ENCODE measurements at places on chromosomes 16 and 17. TPM values are rescaled to one million over a fixed set of nuclear protein-coding genes. Genes with fewer than 3 reads are reported as not detected.

Gene CHST4
- not detected for total RNA-seq

DNA sequence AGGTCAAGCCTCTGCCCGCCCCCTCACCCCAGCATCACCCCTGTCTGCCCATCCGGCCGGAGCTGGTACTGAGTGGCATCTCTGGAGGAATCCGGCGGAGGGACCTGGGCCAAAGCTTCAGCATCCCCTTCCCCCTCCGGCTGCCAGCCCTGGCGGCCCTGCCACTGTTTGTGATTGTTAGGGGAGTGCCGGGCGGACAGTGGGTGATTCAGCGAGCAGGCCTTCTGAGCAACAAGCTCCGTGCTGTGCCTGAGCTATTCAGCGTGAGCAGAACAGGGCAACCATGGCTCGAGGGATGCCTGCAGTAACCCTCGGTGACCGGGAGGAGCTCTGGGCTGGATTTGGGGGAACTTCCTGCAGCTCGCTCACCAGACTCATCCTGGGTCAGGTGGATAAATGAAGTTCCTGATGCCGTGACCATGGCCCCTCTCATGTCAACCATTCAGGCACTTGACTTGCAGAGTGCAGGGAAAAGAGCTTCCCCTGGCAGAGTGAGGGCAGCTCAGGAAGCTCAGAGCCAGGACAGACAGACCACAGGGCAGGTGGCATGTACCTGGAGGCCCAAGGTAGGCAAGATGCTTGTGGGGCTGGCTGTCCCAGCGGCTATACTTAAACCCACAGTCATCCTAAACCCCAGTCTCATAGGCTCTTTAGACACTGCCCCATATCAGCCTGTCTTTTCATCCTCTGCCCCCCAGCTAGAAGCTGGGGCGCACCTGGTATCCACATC lies 24.3 kb upstream of the MLKL start:
- no peaks in the 10 kb centered on the region for H3K36me3 ChIP-seq
- peaks cover 6% of the 10 kb centered on the region for H3K4me1 ChIP-seq
- no peak overlapping the region for H3K4me3 ChIP-seq

Gene OR3A3
- total RNA-seq = not detected

DNA sequence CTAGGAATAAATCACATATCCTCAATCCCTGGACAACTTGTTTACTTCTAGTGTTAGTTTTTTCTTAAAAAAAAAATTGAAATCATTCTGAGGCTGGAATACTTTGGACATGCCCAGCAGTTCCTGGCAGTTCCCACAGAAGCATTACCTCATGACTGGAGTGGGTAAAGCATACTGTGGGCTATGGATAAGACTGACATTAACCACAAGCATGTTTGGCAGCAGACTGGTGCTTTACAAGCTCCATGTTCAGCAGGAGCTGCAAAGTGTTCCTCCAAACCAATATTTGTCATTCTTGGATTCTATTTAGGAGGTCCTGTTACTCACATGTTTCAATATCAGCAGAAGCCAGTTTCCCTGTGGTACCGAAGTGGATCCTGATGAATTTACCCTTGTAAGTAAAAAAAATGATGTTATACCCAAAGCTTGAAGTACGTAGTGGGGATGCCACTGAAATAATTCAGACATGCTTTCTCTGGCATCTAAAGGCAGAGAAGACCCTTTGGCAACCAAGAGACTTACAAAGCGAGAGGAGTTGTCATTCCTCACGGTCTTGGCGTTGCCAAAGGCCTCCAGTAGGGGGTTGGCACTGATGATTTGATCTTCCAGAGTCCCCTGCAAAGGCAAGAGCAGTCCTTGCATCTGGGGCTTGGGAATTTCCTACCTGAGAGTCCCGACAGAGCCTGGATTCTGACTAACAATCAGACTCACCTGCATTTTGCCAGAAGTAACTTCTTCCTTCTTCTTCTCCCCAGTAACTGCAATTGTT lies 4.9 kb downstream of the MYH1 start:
- H3K36me3 ChIP-seq = no peaks in the 10 kb centered on the region
- H3K4me3 ChIP-seq = no peak overlapping the region
- H3K27me3 ChIP-seq = peaks cover 27% of the 10 kb centered on the region
- no peak for DNase-seq
- no peaks in the 10 kb centered on the region for H3K4me1 ChIP-seq
- H3K27ac ChIP-seq = no peak overlapping the region

DNA sequence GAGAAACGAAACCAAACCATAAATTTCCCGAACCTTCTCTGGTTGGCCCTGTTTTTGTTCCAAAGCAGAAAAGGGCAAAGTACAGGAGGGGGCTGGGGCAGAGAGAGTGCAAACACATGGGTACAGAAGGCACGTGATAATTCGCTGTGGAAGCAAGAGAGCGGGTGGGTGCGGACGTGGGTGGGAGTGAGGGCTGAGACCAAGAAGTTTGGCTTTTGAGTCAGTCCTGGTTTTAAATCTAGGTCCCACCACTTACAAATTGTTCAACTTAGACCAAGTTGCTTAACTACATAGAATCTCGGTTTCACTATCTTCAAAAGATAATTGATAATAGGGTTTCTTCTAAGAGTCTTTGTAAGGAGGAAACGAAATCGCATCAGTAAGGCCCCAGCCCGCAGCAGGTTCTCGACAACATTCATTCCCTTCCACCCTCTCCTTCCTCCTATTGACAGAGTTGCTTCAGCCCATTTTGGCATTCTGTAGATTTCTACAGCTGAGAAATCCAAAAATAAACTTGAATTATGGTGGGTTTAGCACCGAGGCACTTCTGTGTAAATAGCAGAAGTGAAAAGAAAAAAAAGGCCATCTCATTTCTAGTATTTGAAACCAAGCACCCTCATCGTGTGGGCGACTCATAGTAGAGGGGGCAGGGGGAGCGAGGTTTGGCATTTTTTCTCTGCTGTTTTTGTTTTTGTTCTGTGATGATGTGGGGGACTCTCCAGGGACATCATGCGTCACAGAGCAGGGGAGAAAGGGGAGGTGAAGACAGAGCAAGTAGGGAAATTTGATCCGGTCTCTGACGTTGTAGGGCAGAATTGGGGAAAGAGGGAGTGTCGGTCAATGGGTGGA lies 33.6 kb upstream of the CCR7 start:
- no peaks in the 10 kb centered on the region for H3K36me3 ChIP-seq
- no peaks in the 10 kb centered on the region for H3K27me3 ChIP-seq
- H3K4me1 ChIP-seq = no peaks in the 10 kb centered on the region
- H3K4me3 ChIP-seq = no peak overlapping the region

Gene DNAH2
- total RNA-seq = 0.12 TPM

- H3K4me1 ChIP-seq = no peaks in the 10 kb centered on the region
- H3K4me3 ChIP-seq = no peak overlapping the region
- DNase-seq = no peak
- H3K36me3 ChIP-seq = no peaks in the 10 kb centered on the region
- no peaks in the 10 kb centered on the region for H3K27me3 ChIP-seq
These were observed 7.5 kb downstream of the MYH3 start for GRCh38 chr17:10649602-10650001.

GRCh38 chr16:86637744-86638143 lies 59.4 kb downstream of the FOXL1 start:
- DNase-seq = no peak
- no peak overlapping the region for H3K27ac ChIP-seq
- H3K27me3 ChIP-seq = no peaks in the 10 kb centered on the region
- no peak overlapping the region for H3K4me3 ChIP-seq

DNA sequence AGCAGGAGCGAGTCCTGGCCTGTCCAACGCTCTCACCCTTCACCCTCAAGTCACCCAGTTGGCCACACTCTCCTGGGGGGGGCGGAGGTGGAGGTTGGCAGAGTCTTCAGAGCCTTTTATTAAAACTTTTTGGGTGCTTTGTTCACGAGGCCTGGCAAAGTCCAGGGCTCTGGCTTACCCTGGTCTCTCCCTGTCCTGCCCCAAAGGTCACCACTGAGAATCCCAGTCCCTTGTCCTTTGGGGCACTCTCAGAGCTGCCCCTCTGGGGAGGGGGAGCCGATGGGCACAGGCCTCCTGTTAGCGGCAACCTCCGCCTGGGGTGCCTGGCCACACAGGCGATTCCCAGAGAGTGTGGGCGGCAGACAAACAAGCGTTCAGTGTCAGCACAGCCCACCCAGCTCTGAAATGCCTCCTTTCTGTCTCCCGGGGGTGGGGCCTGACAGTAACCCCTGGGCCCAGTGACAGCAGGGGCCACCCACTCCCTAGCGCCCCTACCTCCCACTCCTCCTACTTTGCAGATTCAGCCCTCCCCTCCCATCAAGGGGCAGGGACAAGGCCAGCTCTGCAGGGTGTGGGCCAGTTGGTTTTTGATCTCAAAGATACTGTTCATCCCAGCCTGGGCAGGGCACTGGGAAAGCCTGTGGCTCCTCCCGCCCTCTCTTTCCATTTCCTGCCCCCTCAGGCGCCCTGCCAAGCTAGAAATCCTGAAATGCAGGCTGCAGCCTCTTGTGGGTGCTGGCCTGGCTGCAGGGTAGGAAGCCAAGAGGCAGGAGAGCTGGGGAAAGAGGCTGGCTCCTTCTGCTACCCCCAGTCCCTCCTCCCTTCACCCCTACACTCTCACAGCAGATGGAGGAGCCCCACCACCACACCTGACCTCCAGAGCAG lies 36.6 kb upstream of the EMP2 start:
- H3K4me1 ChIP-seq = peaks cover 17% of the 10 kb centered on the region
- no peak overlapping the region for H3K27ac ChIP-seq
- no peaks in the 10 kb centered on the region for H3K27me3 ChIP-seq
- peak; percentile 88 for DNase-seq
- no peaks in the 10 kb centered on the region for H3K36me3 ChIP-seq

Gene C17orf78
- not detected for total RNA-seq

GRCh38 chr16:8816967-8817655 lies 19.5 kb downstream of the PMM2 start:
- no peak overlapping the region for H3K4me3 ChIP-seq
- H3K27me3 ChIP-seq = no peaks in the 10 kb centered on the region
- H3K4me1 ChIP-seq = no peaks in the 10 kb centered on the region
- H3K27ac ChIP-seq = no peak overlapping the region
- peaks cover 95% of the 10 kb centered on the region for H3K36me3 ChIP-seq

Gene SLFN13
- total RNA-seq = 1.7 TPM

DNA sequence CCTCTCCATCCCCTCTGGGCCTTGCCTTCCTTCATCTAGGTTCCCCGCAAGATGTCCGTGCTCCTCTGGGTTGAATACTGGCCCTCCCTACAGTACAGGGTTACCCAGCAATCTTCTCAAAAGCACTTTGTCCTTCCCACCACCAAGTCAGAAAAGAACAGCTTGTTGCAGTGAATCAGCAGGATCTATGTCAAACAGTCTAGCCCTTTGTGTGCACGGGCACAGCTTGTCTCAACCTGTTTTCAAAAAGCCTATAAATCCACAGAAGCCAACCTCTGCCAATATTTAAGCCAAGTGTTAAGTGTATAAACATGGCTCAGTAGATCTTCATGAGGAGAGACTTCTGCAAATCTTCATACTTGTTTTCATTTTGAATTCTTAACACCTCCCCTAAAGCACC lies 25.2 kb downstream of the C17orf67 start:
- no peak overlapping the region for H3K4me3 ChIP-seq
- peaks cover 10% of the 10 kb centered on the region for H3K36me3 ChIP-seq
- no peak overlapping the region for H3K27ac ChIP-seq
- no peaks in the 10 kb centered on the region for H3K27me3 ChIP-seq
- peaks cover 12% of the 10 kb centered on the region for H3K4me1 ChIP-seq

- H3K27ac ChIP-seq = no peak overlapping the region
- peaks cover 56% of the 10 kb centered on the region for H3K27me3 ChIP-seq
- no peak for DNase-seq
- no peak overlapping the region for H3K4me3 ChIP-seq
- no peaks in the 10 kb centered on the region for H3K36me3 ChIP-seq
These were observed 616 bp downstream of the CCDC182 start for GRCh38 chr17:57744195-57745170.

Gene HOXB9
- 1.4 TPM for total RNA-seq

DNA sequence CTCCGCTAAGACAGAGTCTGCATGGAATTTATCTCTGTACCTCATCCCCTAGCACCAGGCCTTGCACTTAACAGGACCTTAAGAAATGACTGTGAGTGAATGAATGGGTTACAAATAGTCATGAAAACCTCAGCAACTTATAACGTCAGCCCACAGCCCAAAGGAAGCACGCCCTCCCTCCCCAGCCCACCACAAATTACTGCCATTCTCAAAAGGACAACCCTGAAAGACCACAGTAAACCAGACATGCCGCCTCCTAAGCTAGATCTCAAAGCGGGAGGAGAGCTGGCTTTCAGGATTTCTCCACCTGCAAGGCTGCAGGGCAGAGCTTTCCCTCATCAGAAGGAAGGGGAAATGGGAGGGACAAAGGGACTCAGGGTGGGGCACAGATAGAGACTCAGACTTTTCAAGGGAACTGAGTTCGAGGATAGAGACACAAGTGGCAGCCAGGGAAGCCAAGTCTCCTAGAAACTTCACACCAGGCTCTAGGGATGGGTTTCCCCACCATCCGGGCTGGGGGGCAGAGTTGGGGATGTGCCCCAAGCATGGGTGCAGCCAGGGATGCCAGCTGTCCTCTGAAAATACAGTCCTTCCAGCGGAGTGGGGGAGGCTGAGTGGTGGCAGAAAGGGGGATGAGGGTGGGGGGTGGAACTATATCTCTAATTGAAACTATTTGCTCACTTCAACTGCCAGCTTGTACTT lies 56.7 kb downstream of the PLXDC1 start:
- H3K27me3 ChIP-seq = peaks cover 31% of the 10 kb centered on the region
- H3K36me3 ChIP-seq = no peaks in the 10 kb centered on the region
- no peak overlapping the region for H3K27ac ChIP-seq
- H3K4me3 ChIP-seq = no peak overlapping the region
- no peaks in the 10 kb centered on the region for H3K4me1 ChIP-seq
- no peak for DNase-seq

Gene HS3ST2
- total RNA-seq = 0.17 TPM

DNA sequence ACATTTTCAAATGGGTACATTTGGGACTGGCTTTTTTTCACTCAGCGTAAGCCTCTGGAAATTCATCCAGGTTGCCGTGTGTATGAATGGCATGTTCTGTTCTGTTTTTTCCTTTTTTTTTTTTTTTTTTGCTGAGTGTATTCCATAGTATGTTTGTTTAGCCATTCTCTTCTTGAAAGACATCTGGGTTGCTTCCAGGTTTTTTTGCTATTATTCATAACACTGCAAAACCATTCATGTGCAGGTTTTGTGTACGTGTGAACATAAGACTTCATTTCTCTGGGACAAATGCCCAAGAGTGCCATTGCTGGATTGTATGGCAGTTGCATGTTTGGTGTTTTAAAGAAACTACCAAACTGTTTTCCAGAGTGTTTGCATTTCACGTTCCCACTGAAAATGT lies 335.9 kb upstream of the TNRC6C start:
- H3K27me3 ChIP-seq = no peaks in the 10 kb centered on the region
- H3K4me1 ChIP-seq = peaks cover 26% of the 10 kb centered on the region
- H3K27ac ChIP-seq = peak overlapping the region; percentile 62
